Pancreas (tissue), 10 donors: ENCODE measurements at places on chromosomes 12 and 14.

DNA sequence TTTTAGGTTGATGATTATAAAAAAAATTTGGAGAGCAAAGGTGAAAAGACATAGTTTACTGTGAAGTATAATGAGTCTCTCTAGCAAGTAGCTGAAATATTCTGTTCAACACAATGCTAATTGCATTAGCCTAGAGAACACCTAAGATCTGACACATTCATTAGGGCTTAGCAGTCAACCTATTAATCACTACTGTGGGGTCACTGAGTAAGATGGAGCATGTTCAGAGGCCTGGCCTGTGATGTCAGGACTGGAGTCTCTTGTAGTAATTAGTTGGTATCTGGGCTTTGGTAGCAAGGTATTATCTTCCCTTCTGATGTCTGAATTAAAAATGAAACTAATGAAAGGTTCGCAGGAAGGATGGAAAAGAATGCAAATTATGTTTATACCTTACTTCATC, 112.7 kb downstream of the SLC16A7 start:
- H3K4me1 ChIP-seq, result no peaks in the 10 kb centered on the region
- DNase-seq, result no peak
- H3K27ac ChIP-seq, result no peak overlapping the region
- H3K27me3 ChIP-seq, result no peaks in the 10 kb centered on the region

- H3K4me1 ChIP-seq, result no peaks in the 10 kb centered on the region
- no peak overlapping the region for H3K27ac ChIP-seq
- no peaks in the 10 kb centered on the region for H3K27me3 ChIP-seq
- no peaks in the 10 kb centered on the region for H3K36me3 ChIP-seq
- DNase-seq, result no peak
- H3K4me3 ChIP-seq, result no peak overlapping the region
Measured at GRCh38 chr14:101096551-101096950, 193.0 kb upstream of the RTL1 start.

GRCh38 chr12:53053218-53054111, 3.6 kb downstream of the TNS2 start:
- H3K27ac ChIP-seq, result peak overlapping the region; percentile 97
- peaks cover 33% of the 10 kb centered on the region for H3K4me1 ChIP-seq
- H3K27me3 ChIP-seq, result no peaks in the 10 kb centered on the region
- peak overlapping the region; percentile 40 for H3K4me3 ChIP-seq

- H3K36me3 ChIP-seq, result no peaks in the 10 kb centered on the region
- H3K27me3 ChIP-seq, result no peaks in the 10 kb centered on the region
- no peak overlapping the region for H3K4me3 ChIP-seq
- DNase-seq, result no peak
Measured at GRCh38 chr12:8637666-8638065, 25.0 kb downstream of the MFAP5 start.

GRCh38 chr12:124829008-124829707, 34.5 kb downstream of the SCARB1 start:
- H3K36me3 ChIP-seq, result no peaks in the 10 kb centered on the region
- H3K27ac ChIP-seq, result no peak overlapping the region
- peaks cover 9% of the 10 kb centered on the region for H3K4me1 ChIP-seq
- no peaks in the 10 kb centered on the region for H3K27me3 ChIP-seq

- no peak overlapping the region for H3K4me3 ChIP-seq
- no peak overlapping the region for H3K27ac ChIP-seq
- no peaks in the 10 kb centered on the region for H3K4me1 ChIP-seq
- no peaks in the 10 kb centered on the region for H3K36me3 ChIP-seq
Measured at GRCh38 chr12:48040354-48040753, 36.1 kb upstream of the COL2A1 start.

DNA sequence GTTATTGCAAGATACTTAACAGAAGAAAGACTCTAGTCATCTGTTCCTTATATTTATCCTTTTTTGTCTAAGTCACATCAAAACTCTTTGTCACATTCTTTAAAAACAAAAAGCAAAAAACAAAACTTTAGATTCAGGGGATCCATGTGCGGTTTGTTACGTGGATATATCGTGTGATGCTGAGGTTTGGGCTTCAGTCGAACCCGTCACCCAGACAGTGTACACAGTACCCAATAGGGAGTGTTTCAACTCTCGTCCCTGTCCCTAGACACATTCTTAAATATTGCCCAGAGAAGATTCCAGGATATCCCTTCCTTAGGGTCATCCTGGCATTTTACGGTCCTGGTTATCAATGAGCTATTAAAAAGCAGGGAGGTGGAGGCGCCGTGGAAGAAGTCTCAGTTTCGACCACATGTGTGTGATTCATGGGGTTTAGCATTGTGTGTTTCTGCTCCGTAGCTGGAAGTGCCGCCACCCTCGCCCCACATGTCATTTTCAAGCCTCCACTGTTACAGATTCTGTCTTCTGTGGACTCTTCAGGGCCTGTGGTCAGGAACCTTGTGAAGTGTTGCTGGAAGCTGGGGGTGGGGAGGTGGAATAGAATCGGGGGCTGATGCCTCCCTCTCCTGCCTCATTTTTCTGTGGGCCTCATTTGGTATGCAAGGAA, 19.9 kb downstream of the CCND2 start:
- H3K27ac ChIP-seq, result no peak overlapping the region
- H3K4me1 ChIP-seq, result no peaks in the 10 kb centered on the region
- no peaks in the 10 kb centered on the region for H3K27me3 ChIP-seq
- H3K4me3 ChIP-seq, result no peak overlapping the region
